ENCODE measurements at places on chromosomes 1 and 21.

DNA sequence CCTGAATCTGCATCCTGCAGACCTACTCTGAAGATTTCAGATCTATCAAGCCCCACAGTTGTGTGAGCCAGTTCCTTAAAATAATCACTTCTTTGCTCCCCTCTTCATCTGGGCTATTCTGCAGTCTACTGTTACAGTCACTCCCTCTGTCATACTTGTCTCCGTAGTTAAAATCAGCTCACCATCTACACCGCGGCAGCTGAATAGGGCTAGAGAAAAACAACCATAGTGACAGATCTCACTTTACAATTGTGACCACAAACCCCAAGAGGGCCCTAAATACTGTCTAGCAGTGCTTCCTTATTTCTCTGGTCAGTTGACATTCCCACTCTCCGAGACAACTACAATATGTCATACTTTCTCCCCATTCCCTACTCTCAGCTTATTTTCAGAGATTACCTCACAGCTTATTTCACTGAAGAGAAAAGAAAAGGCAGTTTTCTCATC lies 12.9 kb downstream of the DESI2 start:
- DNase-seq = no peak

DNA sequence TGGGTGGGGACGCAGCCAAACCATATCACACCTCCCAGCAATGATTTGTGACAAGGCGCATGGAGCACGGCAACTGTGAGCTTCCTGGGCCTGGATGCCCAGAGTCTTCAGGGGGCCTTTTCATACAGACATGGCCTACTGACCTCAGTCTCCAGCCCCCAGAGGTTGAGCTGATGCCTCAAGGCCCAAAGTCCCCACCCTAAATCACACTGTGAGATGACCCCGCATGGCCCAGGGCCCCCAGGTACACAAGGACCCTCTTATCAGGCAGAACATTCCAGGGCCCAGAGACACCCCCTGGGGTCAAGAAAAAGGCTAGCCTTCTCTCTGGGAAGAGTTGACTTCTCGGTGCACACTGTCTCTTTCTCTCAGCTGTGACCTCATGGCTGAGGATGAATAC lies 179.7 kb upstream of the C1orf174 start:
- no peak for DNase-seq

DNA sequence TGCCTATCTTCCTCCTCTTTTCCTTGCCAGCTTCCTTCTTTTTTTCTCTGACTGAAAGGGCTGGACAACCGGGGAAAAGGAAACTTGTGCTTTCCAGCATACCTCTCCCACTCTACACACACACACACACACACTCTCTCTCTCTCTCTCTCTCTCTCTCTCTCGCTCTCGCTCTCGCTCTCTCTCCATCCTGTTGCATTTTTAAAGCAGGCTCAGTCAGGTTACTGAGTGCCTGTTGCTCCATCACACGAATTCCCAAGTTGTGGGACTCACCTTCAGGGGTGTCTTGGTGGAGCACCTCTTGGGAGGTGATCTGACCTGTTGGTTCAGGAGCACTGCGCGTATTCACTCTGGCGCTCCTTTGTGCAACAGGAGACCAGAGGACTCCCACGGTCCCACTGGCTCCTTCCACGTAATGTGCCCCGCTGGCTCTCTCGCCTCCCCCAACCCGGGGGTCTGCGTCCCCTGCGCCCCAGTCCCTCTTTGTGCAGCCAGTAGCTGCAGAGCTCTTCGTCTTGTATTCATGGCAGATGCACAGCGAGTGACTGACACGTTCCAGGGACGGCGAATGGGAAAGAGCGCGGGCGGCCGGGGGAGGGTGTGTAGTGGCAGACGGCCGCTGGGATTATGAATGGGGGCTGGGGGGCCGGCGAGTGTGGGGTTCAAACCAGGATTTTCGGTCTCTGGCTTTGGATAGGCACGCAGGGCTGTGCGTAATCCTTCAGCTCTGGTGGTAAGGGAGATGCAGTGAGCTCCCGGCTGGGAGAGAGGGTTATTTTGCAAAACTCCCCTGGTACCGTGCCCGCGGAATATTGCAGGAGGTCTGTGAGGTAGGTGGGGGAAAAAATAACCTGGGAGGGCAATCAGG lies 660 bp upstream of the PDE4B start:
- no peak for DNase-seq

- DNase-seq = no peak
These were observed 179.2 kb downstream of the PATJ start for GRCh38 chr1:61921435-61921834.

GRCh38 chr1:12714710-12715475 lies 1.0 kb upstream of the AADACL3 start:
- DNase-seq = no peak

GRCh38 chr21:37871121-37871862 lies 45.0 kb downstream of the KCNJ6 start:
- DNase-seq = no peak

GRCh38 chr21:17576080-17576835 lies 36.4 kb downstream of the BTG3 start:
- no peak for DNase-seq

- no peak for DNase-seq
These were observed 50.7 kb upstream of the ID3 start for GRCh38 chr1:23609971-23610370.

- no peak for DNase-seq
These were observed 4.3 kb downstream of the GPR153 start for GRCh38 chr1:6256645-6257044.

GRCh38 chr1:181100015-181100905 lies 11.8 kb downstream of the IER5 start:
- DNase-seq = no peak

DNA sequence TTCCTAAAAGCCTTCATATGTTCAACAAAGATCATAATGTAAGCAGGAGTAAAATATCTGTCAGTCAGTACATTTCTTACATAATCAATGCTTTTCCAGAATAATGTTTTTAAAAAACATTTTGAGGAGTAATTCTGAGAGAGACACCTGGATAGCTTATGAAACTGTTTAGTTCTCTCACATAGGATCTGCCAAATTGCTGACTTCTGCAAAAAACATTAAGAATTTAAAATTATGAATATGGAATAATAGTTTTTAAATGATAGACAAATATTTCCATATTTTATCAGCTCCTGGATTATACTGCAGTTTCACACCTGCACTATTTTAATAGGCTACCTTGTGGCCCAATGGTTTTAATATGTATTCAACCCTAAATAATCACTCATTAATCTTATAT lies 142.7 kb upstream of the RUNX1 start:
- no peak for DNase-seq

GRCh38 chr1:229596925-229597699 lies 28.8 kb downstream of the TAF5L start:
- DNase-seq = no peak

GRCh38 chr1:68197891-68198290 lies 34.4 kb downstream of the WLS start:
- no peak for DNase-seq

DNA sequence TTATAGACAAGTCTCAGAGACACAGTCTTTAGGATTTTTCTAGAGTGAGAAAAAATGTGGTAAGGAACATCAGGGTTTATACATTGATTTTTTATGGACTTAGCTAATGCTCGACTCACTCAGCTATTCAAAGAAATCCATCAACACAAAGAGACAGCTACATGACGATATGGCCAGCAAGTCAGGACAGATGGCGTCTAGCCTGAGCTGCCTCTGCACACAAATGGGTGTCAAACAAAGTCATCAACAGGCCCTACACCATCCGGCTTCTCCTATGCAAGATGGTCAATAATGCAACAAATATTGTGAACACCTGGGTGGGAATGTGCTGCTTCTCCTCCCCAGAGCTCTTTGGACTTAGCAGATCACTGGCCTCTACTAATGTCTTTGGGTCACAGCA lies 13.3 kb upstream of the ERICH3 start:
- DNase-seq = no peak

DNA sequence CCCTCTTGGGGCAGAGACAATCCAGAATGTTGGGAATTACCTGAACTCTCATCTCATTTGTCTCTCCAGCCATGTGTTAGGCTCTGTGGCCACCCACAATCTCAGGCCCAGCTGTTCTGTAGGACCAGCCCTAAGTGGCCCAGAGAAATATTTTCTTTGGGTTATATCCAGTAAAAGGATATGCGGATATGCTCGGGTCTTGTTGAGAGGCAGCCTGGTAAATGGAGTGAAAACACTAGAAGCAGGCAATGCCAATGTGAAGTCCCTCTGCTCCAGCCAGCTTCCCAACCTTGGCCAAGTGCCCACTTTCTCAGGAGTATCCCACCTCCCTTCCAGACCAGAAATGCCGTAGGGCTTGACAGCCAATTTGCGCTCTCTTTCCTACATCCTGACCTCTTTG lies 192.2 kb downstream of the ST6GALNAC3 start:
- no peak for DNase-seq

- DNase-seq = no peak
These were observed 207.1 kb downstream of the AKT3 start for GRCh38 chr1:243642936-243643335.

- DNase-seq = no peak
These were observed 33.5 kb upstream of the AKT3 start for GRCh38 chr1:243883551-243883950.

DNA sequence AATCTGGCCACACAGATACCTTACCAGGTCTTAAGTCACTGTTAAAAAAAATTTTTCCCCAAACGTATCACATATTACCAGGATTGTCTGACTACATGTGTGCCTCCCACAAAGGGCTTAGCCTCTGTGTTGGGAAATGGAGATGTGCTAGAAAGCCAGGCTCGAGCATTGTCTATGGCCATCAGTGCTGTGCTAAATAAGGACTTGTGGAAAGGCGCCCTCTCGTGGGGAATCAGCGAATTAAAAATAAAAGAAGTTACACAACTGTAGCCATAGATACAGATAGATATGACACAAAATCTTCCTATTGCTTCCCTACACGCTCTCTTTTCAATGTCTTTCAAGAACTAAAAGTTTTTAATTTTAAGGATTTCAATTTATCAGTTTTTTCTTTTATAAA lies 47.5 kb upstream of the CRNN start:
- DNase-seq = peak; percentile 54

- no peak for DNase-seq
These were observed 8.1 kb downstream of the GNAI3 start for GRCh38 chr1:109556563-109556962.

GRCh38 chr1:47571161-47571560 lies 133.3 kb downstream of the FOXD2 start:
- DNase-seq = no peak

GRCh38 chr1:64320470-64320869 lies 117.0 kb downstream of the UBE2U start:
- DNase-seq = no peak

- no peak for DNase-seq
These were observed at the start of gene CYYR1 for GRCh38 chr21:26572702-26573381. CYYR1 (minus strand) TSS chr21:26573286; CDS start chr21:26572940, 346 bp downstream.

- DNase-seq = no peak
These were observed 43.9 kb upstream of the IFNAR2 start for GRCh38 chr21:33185852-33186251.

DNA sequence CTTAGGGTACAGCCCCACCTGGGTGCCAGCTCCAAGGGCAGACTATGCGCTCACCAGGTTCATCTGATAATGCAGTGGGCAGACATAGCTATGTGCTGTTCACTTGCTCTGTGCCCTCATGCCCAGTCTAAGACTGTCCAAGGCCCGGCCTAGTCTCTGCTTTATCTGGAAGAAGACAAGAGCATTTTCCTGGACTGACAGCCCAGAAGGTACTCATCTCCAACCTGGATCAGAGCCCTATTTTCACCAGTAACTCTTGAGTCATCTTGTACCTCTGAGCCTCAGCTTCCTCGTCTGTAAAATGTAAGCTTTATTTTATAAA lies 28.5 kb upstream of the LRRC8C start:
- no peak for DNase-seq

DNA sequence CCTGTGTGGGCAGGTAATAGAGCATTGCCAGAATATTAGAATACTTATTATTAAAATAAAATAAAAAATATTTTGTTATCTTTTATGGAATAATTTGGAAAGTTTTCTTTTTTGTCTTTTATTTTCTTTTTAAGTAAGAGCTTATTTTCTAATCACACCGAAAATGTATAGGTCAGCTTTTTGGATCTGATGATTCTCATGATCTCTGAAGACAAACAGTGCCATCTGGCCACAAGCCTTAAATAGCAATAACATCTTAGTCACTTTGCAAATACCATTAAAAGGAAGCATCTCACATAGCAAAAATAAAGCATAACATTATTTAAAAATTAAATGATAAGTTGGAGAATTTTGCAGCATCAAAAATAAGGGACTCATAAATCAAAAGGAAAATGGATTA lies 213.8 kb downstream of the PLA2G4A start:
- DNase-seq = no peak

GRCh38 chr1:42880384-42880783 lies 34.0 kb downstream of the ZNF691 start:
- no peak for DNase-seq

DNA sequence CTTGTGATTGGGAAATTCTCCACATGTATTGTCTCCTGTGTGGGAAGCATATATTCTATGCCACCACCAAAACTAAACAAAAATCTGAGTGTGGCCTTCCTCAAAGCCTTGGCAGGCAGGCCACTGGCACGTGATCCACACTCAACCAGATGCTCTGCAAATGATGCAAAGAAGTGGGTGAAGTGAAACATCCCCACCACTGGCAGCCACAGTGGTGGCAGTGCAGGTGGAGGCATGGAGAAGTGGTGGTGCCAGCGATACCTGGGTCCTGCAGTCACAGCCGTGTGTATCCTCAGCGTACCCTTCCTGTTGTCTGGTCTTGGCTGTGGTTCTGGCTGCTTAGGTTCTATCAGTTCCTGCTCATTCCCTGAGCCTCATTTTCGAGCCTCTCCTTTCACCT lies 65.2 kb downstream of the PLPPR5 start:
- no peak for DNase-seq

DNA sequence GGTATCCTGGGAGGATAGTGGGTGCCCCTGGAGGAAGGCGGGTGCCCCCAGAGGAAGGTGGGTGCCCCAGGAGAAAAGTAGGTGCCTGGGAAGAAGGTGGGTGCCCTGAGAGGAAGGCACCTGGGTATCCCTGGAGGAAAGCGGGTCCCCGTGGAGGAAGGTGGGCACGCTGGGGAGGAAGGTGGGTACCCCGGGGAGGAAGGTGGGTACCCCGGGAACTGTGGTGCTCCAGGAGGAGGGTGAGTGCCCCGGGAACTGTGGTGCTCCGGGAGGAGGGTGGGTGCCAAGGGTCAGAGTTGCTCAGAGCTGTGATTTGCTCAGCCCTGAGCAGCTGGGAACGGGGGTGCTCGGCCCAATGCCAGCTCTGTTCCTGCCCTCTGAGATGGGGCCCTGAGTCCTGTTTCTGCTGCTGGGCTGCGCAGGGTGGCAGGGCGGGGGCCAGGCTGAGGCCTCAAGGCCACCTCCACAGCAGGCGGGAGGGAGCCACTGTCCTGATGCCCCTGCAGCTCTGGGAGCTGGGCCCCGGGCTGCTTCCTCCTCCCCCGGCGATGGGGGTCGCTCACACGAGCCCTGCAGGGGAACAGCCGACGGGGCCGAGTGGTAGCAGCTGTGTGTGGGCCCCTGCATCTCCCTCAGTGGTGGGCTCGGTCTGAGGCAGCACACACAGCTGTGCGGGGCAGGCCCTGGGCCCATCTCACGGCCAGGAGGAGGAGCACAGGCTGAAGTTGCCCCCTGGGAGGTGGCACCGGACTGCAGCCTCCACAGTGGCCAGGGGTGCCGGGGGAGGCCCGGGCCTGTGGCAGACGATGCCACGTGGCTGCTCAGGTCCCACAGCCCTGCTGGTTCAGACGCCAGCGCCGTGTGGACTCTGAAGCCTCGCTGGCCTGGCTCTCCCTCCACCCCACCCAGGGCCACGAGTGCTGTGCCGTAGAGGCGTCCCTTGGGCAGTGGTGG lies 57.4 kb downstream of the SLX9 start:
- DNase-seq = no peak

Data from activated CD4-positive, CD25-positive, alpha-beta regulatory T cell treated with anti-CD3 and anti-CD28 coated beads, Interleukin-2, amount 50 U/mL, for 72 hours (primary cell).